Cortex of kidney (tissue), 1 donor: ENCODE measurements at places on chromosomes 7 and 10.

- no peak for DNase-seq
Measured at GRCh38 chr7:4851459-4852422, 10.1 kb downstream of the PAPOLB start.

DNA sequence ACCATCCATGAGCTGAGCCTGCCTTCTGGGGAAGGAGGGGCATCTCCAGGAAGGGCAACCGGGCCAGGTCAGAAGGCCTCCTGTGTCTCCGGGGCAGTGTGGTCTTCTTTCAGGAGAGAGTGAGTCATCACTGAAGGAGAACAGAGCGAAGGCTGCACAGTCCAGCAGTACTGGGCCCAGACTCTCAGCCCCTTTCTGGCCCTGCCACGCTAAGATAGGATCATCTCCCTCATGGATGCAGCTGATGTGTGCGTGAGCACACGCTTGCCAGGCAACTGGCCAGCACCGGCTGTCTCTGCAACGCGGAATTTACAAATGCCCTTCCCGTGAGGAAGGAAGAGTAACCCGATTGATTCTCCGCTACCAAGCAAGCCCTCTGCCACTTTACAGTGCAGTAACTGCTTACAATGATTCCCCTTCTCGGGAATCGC lies 328.2 kb downstream of the TNS3 start:
- no peak for DNase-seq

GRCh38 chr10:71596127-71596526 lies 123.5 kb downstream of the C10orf105 start:
- DNase-seq, result no peak

DNA sequence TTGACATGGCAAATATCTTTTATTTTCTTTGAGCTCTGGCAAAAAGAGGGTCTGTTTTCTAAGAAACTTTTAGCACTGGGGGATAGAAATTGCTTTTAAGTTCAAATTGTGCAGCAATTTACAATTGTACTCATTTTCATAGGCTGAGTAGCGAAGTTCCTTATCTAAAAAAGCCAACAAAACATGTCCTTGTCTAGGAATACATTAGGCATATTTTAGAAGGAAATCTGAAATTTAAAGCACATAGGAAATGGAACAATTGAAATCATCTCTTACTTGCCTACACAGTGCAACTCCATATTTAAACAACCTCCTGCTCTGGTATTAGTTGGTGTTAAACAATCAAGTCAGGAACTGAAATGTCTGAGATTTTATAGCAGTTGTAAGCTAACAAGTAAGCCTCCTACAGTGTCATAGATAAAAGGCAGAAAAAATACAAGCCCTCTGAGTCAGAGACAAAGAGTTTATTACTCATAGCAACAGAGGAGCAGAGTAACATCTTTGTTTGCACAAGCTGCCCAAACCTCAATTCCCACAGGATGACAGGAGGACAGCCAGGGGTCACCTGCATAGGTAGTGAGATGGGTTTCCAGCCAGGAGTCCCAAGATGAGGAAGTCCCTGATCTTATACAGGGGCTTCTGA lies 280.2 kb upstream of the HGF start:
- DNase-seq, result no peak

DNA sequence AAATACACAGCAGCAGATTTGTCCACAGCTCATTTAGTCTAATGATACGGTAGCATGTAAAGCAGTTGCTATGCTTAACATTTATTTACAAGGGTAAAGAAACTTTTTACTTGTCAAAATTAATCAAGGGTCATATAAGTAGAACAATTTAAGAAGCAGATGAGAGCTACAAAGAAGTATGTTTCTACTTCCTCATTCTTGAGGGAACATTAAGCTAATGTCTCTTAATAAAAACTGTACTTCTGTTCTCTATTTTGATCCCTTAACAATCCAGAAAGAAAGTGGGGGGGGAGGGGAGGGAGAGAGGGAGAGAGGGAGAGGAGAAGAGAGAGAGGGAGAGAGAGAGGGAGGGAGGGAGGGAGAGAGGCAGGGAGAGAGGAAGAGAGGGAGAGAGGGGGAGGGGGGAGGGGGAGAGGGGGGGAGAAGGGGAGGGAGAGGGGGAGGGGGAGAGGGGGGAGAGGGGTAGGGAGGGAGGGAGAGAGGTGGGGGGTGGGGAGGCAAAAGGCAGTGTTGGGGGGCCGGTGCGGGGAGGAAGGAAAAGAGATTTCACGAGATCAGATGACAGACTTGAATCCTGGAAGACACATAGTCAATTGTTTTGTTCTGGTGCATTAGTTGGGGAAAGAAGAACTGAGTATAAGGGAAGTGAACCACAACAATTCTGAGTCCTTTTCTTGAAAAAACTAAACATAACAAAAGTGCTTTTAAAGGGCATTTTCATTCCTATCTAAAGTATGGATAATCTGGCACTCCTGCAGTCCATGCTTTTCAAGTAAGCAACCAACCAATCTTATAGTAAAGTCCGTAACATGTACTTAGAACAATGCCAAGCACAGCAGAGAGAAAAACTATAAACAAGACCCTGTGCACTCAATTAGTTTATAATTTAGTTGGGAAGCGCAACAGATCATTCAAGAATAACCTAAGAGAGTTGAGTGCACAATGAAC lies 128.0 kb downstream of the USP6NL start:
- no peak for DNase-seq

DNA sequence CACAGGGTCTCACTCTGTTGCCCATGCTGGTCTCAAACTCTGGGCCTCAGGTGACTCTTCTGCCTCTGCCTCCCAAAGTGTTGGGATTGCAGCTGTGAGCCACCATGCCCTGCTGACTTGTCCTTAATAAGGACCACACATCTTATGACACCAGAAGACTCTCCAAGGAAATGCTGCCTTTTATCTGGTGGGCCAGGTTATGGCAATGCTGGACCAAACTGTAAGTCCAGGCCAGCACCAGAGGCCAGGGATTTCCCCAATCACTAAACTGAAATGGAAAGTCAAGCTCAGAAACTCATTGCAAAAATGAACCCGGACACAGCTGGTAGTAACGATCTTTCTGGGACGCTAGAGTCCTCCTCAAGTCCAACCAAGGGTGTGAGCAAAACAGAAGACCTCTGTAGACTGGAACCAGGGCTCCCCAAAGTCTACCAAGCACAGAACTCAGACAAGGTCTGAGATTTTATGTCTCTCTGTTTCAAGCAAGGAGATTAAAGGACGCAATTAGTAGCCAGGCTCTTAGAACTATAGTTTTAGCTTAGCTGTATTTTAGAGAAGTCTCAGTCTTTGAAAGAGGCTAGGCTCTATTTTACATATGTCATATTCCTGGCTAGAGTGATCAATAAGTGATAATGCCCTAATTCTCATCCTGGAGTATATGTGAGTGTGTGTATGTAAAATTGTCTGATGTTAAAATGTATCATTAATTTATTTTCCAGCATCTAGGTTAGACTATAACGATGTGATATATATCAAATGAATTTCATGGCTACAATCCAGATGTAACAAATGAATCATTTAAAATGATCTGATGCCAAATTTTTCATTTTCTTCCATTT lies 74.0 kb upstream of the ITGB1 start:
- no peak for DNase-seq

DNA sequence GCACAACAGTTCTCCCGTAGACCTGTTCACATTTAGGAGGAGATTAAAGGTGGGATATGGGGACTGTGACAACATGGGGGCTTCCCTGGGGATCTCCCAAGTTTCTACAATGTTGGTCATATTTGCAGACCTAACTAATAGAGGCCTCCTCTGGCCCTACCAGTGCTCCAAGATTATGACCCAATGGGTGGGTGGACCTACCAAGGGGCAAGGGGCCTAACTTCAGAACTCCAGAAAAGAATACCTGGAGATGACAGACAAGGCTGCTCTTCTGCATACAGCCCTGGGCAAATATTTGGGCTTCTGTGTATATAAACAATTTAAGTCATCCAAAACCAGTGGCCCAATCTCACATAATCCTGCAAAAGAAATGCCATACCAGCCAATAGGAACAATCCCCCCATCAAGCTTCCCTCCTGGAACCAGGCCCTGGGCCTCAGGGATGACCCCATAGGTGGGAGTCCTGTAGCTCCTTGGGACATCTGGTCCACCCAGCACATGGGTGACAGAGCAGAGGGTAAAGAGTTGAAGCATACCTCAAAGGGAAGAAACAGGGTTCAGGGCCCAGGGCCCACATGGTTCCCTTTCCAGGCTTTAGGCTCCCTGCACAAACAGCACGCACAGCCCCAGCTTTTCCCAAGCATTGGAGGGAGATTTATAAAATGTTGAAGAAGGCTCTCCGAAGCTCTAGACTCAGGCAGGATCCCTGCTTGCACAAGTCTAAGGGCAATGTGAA lies 86.1 kb upstream of the CHST15 start:
- no peak for DNase-seq

GRCh38 chr7:102193806-102194205 lies 92.9 kb upstream of the SH2B2 start:
- no peak for DNase-seq

DNA sequence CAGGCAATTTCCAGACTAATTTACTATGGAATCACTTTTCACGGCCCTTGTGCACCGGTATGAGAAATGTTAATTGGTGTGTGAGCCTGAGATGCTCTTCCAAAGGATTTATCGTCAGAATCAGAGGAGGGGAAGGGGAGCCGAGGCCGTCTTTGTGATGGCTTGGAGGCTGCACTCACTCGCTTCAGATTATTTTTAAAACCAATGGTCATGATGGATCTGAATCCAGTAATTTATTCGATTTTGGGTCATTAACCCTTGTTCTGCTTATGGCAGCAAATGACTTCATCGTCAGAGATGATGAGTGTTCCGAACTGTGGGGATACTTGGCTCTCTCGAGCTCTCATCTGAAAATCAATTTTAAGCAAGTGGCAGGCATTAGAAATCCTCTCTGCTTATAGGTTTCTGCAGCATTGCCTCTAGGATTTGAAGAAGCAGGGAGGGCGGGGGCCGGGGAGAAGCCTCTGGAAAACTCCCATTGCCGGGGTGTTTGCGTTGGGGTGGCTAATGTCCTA lies 576.3 kb downstream of the LRMDA start:
- DNase-seq, result no peak
